Smooth muscle cell of trachea (primary cell): ENCODE measurements at places on chromosomes 5 and 9. TPM values are rescaled to one million over a fixed set of nuclear protein-coding genes. Genes with fewer than 3 reads are reported as not detected.

UBLCP1 gene
- total RNA-seq, result 13.2 and 20.9 TPM in 2 replicates

TEX48 gene
- total RNA-seq, result not detected in 2 replicates

SELENOP gene
- 334 and 703 TPM in 2 replicates for total RNA-seq

LECT2 gene
- total RNA-seq, result not detected in 2 replicates

PTGES gene
- 9.5 and 84.5 TPM in 2 replicates for total RNA-seq

PLPP6 gene
- total RNA-seq, result 7.3 and 7.6 TPM in 2 replicates

KCNT1 gene
- not detected in 2 replicates for total RNA-seq

NME5 gene
- total RNA-seq, result 2.6 and 2.8 TPM in 2 replicates

ANKRD31 gene
- under 0.01 and 0.29 TPM in 2 replicates for total RNA-seq

OR13C5 gene
- not detected in 2 replicates for total RNA-seq

DAB2 gene
- total RNA-seq, result 188 and 199 TPM in 2 replicates

GRXCR2 gene
- total RNA-seq, result not detected in 2 replicates

TGFBR1 gene
- 32.3 and 49.3 TPM in 2 replicates for total RNA-seq

LCN2 gene
- total RNA-seq, result not detected in 2 replicates

MEIKIN gene
- not detected in 2 replicates for total RNA-seq

ARL10 gene
- 12.1 and 16.3 TPM in 2 replicates for total RNA-seq

ORM1 gene
- not detected in 2 replicates for total RNA-seq

CENPP gene
- 1.7 and 15.1 TPM in 2 replicates for total RNA-seq

CXXC5 gene
- 57.9 and 140 TPM in 2 replicates for total RNA-seq

FGF1 gene
- total RNA-seq, result 2.6 and 5.1 TPM in 2 replicates

ANKRD18A gene
- 7.0 TPM in 1 of 2 replicates, not detected in the other for total RNA-seq

MYORG gene
- 1.2 and 1.9 TPM in 2 replicates for total RNA-seq

HSPA9 gene
- total RNA-seq, result 261 and 308 TPM in 2 replicates

IL7R gene
- 1.3 and 2.2 TPM in 2 replicates for total RNA-seq

ALDOB gene
- total RNA-seq, result not detected in 2 replicates

LTC4S gene
- total RNA-seq, result 1.3 TPM in 1 of 2 replicates, not detected in the other

FRMPD1 gene
- not detected in 2 replicates for total RNA-seq

SOWAHA gene
- 0.15 and 0.17 TPM in 2 replicates for total RNA-seq

ADAM19 gene
- 9.7 and 14.2 TPM in 2 replicates for total RNA-seq

LYRM7 gene
- 6.8 and 7.6 TPM in 2 replicates for total RNA-seq

TTC39B gene
- 11.2 and 15.7 TPM in 2 replicates for total RNA-seq

PRDM9 gene
- total RNA-seq, result not detected in 2 replicates

ADAMTS6 gene
- total RNA-seq, result 33.2 and 52.8 TPM in 2 replicates

MELK gene
- 5.3 and 35.3 TPM in 2 replicates for total RNA-seq

TAF11L7 gene
- not detected in 2 replicates for total RNA-seq

GABRA6 gene
- not detected in 2 replicates for total RNA-seq

RASGRF2 gene
- 7.7 and 9.1 TPM in 2 replicates for total RNA-seq

JAKMIP2 gene
- total RNA-seq, result 0.50 and 2.6 TPM in 2 replicates

STKLD1 gene
- total RNA-seq, result 1.2 TPM in 2 replicates

IFNE gene
- total RNA-seq, result 5.1 and 11.2 TPM in 2 replicates

MYOZ3 gene
- 0.44 and 1.5 TPM in 2 replicates for total RNA-seq

SLC25A2 gene
- 0.50 and 1.0 TPM in 2 replicates for total RNA-seq

ACTBL2 gene
- total RNA-seq, result not detected in 2 replicates

PAX5 gene
- not detected in 2 replicates for total RNA-seq

AQP3 gene
- 2.6 and 21.2 TPM in 2 replicates for total RNA-seq

FOXD4L5 gene
- total RNA-seq, result 0.15 and 0.17 TPM in 2 replicates

FOXI1 gene
- total RNA-seq, result not detected in 2 replicates

SHISAL2B gene
- not detected in 2 replicates for total RNA-seq
